Ovary (tissue), 10 donors: ENCODE measurements at places on chromosomes 11 and 22. TPM values are rescaled to one million over a fixed set of nuclear protein-coding genes. Genes with fewer than 3 reads are reported as not detected.

DNA sequence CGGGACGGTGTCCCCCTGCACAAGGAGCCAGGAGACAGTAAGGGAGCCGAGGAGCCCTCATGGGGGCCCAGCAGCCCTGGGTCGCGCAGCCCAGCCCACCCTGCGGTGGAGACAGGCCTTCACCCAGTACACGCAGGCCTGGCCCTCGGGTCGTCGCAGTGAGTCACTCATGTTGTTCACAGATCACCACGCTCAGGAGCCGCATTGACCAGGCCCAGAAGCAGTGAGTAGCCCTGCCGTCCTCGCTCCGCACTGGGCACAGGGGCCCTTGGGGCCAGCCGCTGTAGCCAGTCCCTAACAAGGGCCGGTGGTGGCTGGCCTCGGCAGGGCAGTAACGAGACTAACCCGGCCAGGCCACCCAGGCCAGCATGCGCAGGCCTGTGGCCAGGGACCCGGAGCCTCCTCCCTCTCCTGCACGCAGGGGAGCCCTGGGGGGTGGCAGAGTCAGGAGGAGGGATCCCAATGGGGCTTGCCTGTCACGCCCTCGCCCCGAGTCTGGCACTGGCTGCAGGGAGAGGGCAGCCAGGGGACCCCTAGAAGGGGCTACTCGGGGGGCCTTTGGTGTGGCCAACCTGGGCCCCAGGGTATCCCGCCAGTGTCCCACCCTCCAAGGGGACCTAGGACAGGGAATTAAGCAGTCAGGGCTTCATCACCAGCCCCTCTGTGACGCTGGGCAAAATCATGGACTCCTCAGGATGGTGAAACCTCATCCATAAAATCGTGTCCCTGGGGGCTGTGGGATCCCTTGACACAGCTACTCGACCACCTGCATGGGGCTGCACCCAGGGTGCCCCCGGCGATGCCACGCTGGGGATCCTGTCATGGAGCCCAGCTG is 10.1 kb upstream of the MRPL23 start:
- peak; percentile 8 for DNase-seq

Gene DCDC1
- polyA plus RNA-seq: 0.16 TPM

Gene RDX
- polyA plus RNA-seq: 144 TPM

DNA sequence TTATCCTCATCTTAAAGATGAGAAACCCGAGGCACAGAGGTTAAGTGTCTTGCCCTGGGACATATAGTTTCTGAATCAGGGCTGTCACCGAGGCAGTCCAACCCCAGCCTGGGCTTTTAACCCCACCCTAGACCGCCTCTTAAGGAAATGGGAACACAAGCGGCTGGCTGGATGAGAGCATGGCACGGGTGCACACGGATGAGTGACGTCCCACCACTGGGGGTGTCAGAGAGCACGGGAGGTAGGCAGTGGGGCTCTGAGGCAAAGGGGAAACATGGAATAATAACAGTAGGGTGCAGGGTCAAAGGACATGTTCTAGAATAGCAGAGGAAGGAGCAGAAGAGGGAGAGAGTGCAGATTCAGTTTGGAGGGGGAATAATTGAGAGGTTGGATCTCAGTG is 22.3 kb downstream of the PPFIBP2 start:
- no peak for DNase-seq

Gene GRAP2
- polyA plus RNA-seq: 2.0 TPM

DNA sequence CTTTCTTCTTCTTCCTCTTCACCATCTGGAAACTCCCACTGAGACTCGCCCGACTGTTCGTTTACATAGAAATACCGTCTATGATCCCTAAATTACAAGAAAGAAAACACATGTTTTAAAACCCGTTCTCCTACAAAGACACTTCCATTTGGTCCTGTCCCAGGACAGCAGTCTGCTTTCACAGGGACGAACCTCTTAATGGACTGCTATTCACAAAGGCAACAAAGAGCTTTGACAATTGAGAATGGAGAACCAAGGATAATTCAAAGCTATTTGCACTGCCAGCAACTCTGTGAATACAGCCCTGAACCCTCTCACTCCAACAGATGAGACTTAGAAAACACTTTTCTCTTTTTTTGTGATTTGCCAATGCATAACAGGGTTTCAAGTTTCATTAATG is 16.3 kb upstream of the AGBL2 start:
- DNase-seq: no peak

Gene PGA5
- polyA plus RNA-seq: 0.27 TPM

Gene RFPL3
- polyA plus RNA-seq: 0.06 TPM

DNA sequence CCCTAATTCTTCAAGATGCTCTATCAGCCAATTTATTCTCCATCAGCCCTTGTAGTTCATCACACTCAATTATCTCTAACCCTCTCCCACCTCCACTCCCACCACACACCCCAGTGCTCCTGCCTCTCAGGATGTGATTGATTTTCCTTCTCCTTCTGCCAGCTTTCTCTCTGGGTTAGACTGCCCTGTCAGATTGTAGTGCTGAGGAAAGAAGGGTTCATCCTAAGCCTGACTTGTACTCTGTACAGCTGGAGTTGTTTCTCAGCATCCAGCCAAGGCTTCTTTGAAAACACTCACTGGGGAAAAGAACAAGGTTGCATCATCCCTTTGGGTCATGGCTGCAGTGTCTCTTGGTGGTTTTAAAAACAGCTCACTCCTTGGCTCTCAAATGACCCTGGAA is 61.2 kb downstream of the CECR2 start:
- DNase-seq: peak; percentile 32

DNA sequence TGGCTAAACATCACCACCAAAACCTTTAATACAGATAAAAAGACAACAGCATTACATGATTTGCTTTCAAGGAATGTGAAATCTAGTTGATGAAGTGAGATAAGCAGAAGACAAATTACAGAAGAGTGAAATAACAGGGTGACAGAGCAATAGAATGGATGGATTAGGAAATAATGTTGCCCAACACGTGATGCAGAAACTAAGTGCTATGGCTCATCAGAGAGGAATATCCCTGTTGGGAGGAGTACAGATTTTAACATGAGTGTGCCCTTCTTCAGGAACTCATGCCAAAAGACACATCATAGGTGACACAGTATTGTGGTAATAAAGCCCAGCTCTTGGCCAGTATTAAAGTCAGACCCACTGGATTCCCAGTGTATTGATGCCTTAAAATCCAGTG is 176.6 kb upstream of the RAG2 start:
- DNase-seq: no peak

Gene PNPLA5
- polyA plus RNA-seq: not detected

Gene TPBGL
- 0.19 TPM for polyA plus RNA-seq

GRCh38 chr11:18171377-18172000 is 1.1 kb upstream of the MRGPRX4 start:
- no peak for DNase-seq

DNA sequence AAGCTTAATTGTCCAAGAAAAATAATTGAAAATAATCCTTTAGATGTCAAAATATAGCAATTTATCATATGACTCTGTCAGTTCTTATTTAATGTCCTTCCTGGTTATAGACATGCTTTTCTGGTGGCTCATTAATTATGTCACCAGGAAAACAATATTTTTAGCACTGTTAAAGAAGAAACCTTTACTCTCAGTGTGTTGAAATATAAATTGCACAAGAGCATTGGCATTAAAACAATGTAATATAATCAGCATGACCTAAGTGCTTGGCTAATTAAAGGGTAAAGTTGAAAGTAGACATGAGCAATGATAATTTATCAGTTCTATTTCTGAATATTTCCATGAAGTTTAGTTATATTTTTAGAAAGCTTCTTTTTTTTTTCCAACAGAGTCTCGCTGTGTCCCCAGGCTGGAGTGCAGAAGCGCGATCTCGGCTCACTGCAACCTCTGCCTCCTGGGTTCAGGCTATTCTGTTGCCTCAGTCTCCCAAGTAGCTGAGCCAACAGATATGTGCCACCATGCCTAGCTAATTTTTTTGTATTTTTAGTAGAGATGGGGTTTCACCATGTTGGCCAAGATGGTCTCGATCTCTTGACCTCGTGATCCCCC is 232.3 kb downstream of the JRKL start:
- DNase-seq: no peak

Gene SLC17A6
- not detected for polyA plus RNA-seq

GRCh38 chr11:65003282-65003681 is 6.5 kb upstream of the BATF2 start:
- DNase-seq: no peak

DNA sequence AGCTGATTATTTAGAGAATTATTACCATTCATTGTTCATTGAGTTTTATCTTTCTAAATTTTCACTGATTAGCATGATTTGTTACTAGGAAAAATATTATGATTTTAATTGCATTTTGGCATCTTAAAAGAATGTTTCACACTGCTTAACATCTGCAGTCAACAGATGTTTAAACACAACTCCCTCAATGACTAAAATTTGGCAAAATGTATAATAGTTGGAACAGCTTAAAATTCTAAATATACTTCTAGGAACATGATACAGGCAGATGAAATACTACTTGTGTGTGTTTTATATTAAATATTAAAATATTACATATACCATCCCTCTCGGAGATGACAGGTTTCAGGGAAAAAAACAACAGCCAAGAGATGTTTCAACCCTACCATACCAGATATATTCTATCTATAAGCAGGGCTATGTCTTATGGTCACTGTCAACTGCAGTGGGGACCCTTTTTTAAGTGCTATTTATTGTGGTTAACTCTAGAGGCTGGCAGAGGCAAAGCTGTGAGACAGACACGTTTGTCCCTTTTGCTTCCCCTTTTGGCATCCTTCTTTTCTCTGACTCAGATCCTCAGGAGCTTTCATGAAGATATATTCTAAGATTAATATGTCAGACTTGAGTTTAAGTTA is 81.9 kb downstream of the BDNF start:
- DNase-seq: no peak

Gene SHISAL1
- polyA plus RNA-seq: 0.33 TPM

Gene CARD16
- polyA plus RNA-seq: 41.8 TPM

DNA sequence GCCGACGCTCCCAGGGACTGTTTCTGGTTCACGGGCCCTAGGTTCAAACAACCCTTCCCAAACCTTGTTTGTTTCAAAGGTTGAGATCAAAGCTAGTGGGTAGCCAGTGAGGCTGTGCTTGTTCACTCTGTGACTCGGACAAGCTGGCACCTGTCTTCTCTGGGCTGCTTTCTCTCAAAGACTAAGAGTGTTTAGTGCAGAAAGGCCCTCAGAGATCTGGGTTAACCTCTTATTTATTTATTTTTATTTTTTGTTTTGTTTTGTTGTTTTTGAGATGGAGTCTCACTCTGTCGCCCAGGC is 13.0 kb upstream of the MALAT1 start:
- no peak for DNase-seq

- DNase-seq: no peak
Measured at GRCh38 chr11:1231396-1232020, 8.6 kb downstream of the MUC5B start.

DNA sequence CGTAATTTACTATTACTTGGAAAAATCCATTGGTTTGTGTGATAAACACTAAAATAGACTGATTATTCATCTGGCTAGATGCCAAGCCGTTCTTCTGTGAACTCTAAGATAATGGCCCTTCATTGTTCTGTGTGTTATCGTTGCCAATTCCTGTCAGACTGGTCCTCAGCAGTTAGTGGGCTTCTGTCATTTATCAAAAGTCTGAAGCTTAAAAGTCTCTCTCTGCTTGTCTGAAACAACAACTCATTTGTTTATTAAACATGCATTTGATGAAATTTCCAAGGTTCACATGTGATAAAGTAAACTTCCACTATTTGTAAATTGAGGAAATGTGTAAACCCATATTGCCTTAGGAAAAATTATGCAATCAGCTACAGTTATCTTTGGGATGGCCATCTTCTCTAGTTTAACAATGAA is 21.1 kb upstream of the RDX start:
- no peak for DNase-seq

Gene CSNK2A3
- 0.22 TPM for polyA plus RNA-seq

- no peak for DNase-seq
Measured at GRCh38 chr11:131481303-131481702, 110.9 kb downstream of the NTM start.

DNA sequence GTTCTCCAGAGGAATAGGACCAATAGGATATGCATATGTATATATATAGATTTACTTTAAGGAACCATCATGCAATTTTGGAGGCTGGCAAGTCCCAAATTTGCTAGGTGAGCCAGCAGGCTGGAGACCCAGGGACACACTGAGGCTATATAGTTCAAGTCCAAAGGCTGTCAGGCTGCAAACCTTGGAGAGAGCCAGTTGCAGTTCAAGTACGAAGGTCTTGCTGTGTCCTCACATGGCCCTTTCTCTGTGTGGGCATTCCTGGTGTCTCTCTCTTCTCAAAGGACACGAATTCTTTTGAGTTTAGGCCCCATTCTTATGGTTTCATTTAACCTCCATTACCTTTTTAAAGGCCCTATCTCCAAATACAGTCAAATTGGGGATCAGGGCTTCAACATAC is 134.4 kb upstream of the SORL1-AS1 start:
- no peak for DNase-seq

Gene RHOD
- polyA plus RNA-seq: 16.1 TPM
